Anterior cingulate cortex (tissue), 58 donors: ENCODE measurements at places on chromosomes 4 and X.

DNA sequence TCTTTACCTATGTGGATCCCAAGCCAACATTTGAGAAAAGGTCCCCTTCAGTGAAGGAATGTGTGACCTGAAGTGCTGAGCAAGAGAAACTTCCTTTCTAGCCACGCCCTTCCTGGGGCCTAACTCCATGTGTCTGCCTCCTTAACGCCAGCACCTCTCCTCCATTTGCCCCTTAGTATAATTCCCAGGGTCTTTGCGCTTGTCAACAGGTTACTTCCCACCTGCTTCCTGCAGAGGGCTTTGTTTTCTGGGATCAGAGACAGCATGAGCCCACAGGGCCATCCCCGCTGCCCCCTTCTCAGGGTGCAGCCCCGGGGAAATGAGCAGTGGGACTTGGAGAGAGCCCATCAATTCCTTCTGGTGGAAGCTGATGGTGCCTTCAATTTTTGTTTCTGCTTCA lies 45.9 kb upstream of the DRD5 start:
- DNase-seq, result no peak

DNA sequence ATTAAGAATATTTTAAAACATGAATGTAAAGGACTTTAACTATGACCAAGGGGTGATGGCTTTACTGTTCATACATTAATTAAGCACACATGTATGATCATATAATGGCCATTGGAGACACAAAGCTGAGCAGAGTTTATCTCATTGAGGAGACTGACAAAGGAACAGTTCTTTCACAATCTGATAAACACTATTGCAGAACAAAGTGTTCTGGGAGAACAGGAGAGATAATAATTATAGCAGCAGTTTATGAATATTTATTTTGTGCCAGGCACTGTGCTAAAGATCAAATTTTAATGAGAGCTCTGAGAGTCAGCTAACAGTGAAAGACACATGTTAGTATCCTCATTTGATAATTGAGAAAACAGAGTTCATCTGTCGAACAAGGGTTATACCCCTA lies 242.4 kb upstream of the NR3C2 start:
- no peak for DNase-seq

DNA sequence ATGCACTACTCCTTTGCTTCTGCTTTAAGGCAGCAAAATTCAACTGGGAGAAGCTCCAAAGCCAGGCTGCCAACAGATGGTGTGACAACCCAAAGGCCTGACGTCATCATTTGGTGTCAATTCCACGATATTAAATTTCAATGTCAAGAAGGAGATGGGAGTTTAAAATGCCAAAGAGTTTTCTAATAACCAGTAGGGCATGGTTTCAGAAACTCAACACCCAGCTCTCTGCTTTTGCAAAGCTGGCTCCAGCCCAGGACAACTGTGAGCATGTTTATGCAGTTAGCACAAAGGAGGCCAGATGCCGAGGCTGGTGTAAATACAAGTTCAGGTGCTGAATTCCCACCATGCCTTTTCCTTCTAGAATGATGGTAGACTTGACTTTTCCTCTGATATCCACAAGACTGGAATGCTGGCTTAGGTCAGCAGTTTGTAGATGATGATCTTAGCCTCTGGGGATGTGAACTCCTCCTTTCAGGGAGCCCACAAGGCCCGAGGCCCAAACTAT lies 67.3 kb downstream of the AFAP1 start:
- DNase-seq, result no peak

DNA sequence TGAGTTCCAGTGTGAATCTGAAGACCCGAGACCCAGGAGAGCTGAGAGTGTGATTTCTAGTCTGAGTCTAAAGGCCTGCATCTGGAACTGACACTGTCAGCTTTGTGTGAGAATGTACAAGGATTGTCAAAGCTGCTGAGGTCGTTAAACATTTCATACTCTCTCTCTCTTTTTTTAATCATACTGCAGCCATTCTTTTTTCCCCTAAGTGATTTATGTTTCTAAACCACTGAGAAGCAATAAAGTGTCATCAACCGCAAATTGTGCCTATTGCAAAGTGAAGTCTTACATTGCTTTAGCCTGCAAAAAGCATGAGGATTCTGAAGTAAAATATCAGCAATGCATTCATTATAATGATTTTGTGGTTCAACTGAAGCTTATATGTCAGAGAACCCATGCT lies 106.0 kb downstream of the ASMT start:
- DNase-seq, result no peak

- no peak for DNase-seq
Measured at GRCh38 chrX:98141466-98141865, 1257.8 kb downstream of the RPA4 start.

DNA sequence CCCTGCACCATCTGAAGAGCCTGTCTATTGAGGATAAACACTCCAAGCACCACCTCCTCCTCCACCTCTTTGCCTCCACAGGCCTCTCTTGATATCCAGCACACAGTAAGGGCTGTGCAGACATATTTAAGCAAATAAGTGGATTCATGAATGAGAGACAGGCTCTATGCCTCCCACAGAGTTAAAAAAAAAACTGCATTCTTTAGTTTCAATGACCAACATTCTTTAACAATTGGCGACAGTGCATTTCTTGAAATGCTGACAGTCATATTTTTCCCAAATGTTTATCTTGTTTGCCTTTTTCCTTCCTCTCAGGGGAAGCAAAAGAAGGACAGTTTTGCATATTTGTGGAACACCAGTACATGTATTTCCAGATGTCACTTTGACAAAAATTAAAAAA lies 38.6 kb downstream of the MXRA5 start:
- no peak for DNase-seq

DNA sequence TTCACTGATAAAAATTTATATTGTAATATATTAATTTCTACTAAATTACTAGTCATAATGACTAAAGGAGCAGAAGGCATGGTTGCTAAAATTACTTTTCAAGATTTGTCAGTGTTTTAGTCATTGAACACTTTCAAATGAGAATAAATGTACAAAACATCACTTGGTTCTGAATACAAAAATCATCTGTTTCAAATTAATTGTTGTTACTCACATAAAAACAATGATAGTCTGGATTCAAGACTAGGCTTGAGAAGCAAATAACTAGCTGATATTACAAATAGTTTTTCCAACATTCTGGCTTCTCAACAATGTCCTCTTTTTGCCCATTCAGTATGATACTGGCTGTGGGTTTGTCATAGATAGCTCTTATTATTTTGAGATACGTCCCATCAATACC lies 112.5 kb downstream of the ANAPC10 start:
- DNase-seq, result no peak

DNA sequence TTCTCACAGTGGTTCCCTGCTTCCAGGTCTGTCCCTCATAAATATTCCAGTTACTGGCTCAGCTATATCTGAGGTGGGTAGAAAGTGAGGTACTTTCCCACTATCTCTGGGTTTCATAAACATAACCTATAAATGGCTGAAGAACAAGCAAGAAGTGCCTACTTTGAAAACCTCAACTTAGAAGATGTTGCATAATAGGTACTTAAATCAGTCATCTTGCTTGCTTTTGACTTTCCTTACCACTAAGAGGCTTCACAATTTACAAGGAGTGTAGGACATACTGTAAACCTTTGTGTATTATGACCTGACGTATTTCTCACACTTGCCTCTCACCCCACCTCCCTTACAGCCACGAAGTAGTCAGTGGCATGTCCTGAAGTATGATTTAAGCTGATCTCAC lies 145.9 kb downstream of the PCDH19 start:
- no peak for DNase-seq

- DNase-seq, result no peak
Measured at GRCh38 chrX:31291131-31291530, 219.3 kb upstream of the FTHL17 start.

DNA sequence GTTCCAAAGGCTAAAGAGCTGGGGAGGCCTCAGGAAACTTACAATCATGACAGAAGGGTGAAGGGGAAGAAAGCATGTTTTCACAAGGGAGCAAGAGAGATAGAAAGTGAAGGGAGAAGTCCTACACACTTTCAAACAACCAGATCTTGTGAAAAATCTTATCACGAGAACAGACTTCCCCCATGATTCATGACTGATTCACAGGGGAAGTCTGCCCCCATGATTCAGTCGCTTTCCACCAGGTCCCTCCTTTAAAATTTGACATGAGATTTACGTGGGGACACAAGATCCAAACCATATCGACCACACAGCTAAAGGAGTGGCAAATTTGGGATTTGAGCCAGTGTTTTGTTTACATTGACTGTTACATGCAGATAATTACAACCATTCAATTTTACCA lies 971.1 kb upstream of the HS3ST1 start:
- no peak for DNase-seq

- DNase-seq, result no peak
Measured at GRCh38 chr4:7864685-7865084, 75.0 kb downstream of the AFAP1 start.

DNA sequence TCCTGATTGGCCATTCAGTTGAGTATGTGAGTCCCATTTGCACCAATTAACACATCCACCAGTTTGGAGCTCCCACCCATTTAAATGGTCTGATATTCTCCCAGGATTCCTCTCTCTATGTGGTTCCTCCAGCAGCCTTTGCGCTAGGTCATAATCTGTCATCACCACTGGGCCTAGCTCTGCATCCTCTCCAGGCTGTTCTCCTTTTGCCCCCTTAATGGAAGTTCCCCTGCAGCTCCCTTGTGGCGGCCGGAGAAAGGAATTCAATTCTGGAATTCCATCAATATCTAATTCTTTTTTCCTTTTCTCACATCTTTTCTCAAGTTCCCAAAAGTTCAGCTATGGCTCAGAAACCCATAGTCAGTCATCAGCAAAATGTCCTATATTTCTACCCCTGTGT lies 2184.4 kb upstream of the AGA start:
- no peak for DNase-seq

DNA sequence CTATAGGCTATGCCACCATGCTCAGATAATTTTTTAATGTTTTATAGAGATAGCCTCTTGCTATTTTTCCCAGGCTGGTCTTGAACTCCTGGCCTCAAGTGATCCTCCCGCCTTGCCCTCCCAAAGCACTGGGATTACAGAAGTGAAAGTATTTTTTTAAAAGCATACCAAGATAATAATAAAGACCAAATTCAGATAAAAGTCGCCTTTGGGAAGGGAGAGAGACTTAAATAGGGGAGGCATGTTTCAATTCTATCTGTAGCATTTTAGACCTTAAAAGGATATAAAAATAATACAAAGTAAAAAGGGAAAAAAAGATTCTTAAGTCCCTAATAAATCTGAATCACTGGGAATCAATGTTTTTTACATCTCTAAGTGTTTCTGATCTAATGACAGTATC lies 108.9 kb downstream of the AFAP1 start:
- DNase-seq, result no peak

- no peak for DNase-seq
Measured at GRCh38 chr4:152462695-152463094, 73.2 kb downstream of the FBXW7 start.

GRCh38 chr4:109429545-109429944 lies 4.1 kb upstream of the SEC24B start:
- no peak for DNase-seq

DNA sequence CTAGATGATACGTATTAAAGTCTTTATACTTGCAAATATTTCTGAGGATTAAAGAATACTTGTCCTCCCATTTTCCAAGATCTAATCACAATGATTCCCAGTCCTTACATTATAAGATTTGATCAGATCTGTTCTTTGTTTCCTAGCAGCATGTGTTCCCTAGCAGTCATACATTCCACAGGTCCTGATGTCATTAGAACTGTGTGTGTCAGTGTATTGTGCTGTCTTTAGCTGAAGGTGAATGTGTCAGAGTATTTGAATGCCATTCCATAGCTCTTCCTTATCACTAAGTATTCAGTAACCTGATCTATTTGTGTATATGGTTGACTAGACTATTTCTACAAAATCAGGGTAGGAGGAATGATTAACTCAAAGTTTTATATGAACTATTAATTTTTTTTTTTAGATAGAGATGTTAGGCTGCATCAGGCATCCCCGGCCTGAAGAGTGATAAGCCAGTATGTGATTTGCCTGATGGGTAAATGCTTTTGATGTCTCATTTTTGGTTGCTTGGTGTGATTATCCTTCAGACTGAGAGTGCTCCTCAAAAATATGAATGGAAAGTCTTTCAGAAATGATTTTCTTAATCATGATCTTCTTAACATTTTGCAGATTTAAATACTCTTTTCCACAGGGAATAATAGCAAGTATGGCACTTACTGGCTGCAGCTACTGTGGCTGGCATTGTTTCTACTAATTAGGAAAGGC lies 4.4 kb downstream of the ADGRL3 start:
- DNase-seq, result no peak

GRCh38 chr4:75255261-75255660 lies 258.9 kb downstream of the RCHY1 start:
- no peak for DNase-seq

DNA sequence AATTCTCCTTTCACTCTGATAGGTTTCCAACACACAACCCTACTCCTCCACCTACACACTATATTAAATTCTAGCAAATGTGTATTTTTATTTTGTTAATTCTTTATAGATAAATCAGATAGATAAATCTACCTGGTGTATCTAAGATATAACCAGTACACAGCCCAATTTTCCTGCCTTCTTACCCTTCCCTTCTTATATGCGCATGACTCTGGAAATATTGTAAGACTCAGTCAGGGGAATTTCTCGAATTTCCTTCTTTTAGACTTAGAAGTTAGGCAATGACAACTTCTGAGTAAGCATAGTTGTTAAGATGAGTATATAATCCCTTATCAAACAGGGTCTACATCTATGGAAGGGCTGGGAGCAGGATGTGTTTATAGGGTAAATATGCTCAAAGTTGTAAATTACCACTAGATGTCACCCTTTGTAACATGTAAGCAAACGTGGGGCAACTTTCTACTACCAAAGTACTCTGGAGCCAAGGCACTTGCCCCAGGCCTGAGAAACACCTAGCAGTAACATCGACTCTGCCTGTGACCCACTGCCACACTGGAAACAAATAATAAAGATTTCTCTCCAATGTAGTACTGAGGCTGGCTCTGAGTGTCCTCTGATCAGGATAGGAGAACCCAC lies 444.7 kb downstream of the IQCM start:
- DNase-seq, result no peak

DNA sequence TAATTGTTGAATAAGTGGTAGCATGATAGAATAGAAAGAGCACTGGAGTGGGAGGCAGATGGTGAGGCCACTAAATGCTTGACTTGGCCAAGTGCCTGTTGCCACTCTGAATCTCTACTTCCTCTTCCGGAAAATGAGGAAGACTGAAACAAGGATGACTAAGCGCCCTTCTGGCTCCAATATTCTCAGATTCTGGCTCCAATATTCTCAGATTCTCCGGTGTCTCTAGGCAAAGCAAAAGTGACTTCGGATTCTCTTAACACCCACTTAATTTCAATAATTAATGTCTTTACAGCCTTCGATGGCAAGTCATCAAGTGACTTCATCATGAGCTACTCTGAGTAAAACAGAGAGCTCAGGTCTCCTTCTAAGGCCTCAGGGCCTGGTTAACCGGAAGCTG lies 402.2 kb upstream of the FGF13 start:
- DNase-seq, result no peak

DNA sequence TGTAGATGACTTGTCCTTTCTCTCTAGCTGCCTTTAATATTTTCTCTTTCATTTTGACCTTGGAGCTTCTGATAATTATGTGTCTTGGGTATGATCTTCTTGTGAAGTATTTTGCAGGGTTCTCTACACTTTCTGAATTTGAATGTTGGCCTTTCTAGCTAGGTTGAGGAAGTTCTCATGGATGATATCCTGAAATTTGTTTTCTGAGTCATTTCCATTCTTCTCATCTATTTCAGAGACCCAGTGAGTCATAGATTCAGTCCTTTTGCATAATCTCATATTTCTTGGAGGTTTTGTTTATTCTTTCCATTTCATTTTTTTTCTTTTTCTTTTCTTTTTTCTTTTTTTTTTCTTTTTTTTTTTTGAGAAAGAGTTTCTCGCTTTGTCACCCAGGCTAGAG lies 585.7 kb upstream of the PABPC4L start:
- DNase-seq, result no peak
